ENCODE measurements at places on chromosomes 12 and 14. TPM values are rescaled to one million over a fixed set of nuclear protein-coding genes. Genes with fewer than 3 reads are reported as not detected.

DNA sequence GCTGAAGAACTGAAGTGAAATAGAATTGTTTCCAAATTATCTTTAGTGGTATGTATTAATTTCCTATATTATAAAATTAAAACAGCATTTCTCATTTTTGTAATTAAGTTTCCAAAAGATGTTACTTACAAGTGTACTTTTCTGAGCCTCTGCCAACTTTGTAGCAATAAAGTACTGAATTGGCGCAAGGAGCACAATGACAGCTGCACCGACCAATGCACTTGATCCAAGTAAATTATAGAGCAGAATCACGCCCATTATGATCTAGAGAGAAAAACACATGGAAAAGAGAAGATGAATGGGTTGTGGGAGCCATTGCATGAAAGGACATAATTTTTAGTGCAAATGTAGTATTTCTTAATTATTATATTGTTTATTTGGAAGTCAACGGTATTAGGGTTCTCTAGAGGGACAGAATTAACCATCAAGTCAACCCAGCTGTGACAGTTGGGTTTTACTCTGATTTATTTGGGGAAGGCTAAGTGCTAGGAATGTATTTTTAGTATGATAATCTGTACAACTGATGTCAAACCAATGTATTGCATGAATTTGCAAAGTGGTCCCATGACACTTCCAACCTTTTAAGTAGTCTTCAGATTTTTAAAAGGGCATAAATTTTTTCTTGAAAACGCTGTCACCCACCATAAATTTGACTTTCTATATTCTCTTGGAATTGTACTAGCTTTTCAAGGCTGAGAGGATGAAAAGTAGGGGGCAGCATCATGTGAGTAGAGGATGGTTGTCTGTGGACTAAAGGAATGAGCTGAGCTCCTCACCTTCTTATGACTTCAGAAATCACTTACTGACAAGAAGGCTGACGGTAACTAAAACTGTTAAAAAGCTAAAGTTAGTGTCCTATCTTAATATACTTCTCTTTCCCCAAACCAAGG is 33.0 kb downstream of the ABCC9 start:
- DNase-seq = no peak

GRCh38 chr14:62819931-62820330 is 225.3 kb downstream of the KCNH5 start:
- no peak for DNase-seq

GRCh38 chr12:91140026-91140931 is 29.0 kb upstream of the LUM start:
- no peak for DNase-seq

- no peak for DNase-seq
Measured at GRCh38 chr14:56555921-56556570, 23.6 kb upstream of the TMEM260 start.

GRCh38 chr12:26678697-26679660 is 154.0 kb downstream of the ITPR2 start:
- no peak for DNase-seq

DNA sequence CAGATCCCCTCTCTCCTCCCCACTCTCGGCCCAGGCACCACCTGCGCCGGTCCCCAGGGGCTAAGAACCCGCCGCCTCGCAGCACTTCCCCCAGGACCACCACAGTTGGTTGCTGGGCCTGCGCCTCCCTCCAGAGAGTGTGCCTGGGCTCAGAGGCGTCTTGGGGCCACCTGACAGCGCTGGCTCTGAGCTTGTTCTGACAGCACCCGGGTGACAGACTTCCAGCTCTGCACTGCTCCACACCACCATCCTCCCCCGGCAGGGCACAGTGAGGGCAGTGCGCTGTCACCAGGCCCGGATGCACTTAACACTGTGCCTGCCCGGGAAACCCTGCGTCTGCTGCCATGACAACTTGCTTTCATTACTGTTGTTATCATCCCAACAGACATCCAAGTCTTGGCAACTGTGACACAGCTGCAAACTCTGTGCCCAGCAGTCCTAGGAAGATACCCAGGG is 6.6 kb downstream of the BRF1 start:
- no peak for DNase-seq

DNA sequence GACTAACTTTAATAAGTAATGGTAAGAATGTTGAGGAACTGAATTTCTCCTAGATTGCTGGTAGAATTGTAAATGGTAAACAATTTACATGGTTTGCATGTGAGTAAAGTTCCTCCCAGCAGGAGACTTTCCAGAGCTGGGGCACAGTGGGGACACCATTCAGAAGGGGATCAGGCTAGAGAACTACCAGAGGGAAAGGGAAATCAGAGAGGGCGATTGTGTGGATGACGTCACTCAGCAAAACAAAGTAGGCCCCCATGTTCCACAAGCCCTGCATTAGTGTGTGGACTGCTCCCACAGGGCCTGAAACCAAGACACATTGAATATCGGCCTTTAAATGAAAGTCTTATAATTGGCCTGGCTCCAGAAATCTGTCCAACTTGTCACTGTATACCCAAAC is 9.5 kb downstream of the RNASE11 start:
- no peak for DNase-seq

- no peak for DNase-seq
Measured at GRCh38 chr12:88388566-88389540, 191.4 kb downstream of the KITLG start.

- no peak for DNase-seq
Measured at GRCh38 chr14:79298373-79298772, 912.9 kb downstream of the DIO2 start.

DNA sequence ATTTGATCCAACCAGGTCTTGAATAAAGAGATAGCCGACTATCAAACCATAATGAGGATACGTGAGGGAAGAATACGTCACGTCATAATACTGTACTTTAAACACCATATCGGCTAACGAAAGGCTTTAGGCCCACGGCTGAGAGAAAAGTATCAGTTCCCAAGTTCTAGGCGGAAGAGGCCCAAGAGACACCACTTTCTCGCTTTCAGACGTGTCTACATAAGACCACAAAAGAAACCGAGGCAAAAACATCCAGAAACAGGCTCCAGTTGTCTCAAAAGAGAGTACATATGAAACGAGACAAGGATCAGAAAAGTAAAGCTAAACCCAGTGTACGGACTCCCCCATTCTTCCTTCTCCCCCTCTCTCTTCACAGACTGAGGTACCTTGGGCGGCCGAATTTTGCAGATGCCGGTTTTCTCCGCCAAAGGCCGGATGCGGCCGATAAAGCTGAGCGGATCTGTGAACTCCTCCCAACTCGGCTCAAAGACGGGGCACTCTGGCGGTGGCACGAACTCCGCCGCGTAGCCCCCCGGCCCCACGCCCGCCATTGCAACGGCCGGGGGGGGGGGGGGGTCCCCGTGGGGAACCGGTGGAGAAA is 479 bp downstream of the KDM5A start:
- DNase-seq = no peak

GRCh38 chr12:117134059-117134458 is 34.8 kb upstream of the TESC start:
- no peak for DNase-seq

DNA sequence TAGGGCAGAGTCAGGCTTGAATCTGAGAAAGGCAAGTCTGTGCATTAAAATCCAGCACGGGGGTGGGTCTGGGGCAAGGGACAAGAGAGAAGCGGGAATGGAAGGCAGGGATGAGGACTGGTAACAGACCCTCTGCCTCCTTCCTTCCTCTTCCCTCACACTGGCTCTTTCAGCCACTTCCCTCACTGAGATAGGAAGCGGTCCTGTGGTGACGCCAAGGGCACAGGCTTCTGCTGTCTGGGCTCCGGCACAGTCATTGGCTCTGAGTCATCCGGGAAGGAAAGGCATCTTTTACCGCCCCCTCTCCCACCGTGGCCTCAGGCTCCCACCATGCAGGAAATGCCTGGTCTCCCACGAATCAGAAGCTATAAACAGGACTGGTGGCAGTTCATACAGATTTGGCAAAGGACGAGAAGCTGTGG is 70.2 kb downstream of the ETV6 start:
- DNase-seq = no peak

DNA sequence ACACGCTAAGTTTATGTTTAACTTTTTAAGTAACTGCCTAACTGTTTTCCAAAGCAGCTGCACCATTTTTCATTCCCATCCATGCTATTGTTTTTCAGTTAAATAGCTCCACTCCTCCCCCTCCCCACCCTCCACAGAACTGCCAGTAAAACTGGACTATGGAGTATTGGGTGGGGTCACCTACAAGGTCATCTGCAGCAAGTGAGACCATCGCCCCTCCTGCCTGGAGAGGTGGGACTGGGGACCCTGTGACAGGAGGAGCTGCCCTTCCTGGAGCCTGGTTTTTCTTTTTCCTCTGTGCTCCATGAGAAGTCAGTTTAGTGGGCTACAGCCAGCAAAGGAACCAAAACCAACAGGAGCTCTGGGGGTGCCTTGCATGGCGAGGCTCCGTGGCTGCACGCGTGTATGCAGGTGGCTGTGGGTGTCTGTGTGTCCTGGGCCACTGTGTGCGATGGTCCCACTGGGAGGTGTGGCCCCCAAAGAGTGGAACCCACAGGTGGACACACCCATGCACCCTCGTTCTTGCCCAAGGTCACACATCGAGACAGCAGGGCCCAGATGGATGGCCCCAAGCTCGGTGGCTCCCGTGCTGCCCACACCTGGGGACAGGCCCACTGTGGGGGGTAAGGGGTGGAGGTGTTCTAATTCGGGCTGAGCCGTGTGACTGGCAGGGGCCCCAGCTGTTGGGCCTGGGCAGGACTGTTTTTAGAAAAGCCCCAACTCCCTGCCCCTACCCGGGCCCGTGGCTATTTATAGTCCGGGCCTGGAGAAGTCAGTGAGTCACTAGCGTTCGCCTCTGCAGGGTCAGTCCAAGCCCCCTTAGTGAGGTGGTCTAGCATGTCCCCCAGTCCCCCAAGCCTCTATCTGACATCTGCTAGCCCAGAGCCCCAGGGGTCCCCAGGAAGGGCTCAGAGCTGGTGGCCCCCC is 2.3 kb upstream of the ADSS1 start:
- DNase-seq = no peak

DNA sequence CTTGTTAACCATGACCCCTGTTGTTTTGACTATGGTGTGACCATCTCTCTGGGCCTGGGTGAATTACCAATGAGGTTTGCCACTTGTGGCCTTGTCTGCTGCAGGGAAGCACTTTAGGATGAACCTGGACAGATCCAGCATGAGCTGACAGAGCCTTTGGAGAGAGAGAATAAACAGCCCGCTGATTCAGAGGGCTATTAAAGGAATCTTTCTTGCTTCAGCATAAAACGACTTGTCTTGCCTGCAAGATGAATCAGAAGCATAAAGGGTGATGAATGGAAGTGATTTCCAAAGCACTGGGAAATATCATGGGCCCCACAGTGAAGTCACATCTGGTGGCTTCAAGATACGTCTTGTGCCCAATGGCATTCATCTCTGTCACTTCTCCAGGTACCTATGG is 69.0 kb upstream of the WSCD2 start:
- DNase-seq = no peak

- DNase-seq = no peak
Measured at GRCh38 chr12:90076851-90077319, 368.2 kb upstream of the ATP2B1 start.

- no peak for DNase-seq
Measured at GRCh38 chr12:78376257-78376656, 488.3 kb upstream of the SYT1 start.

GRCh38 chr12:79373896-79374499 is 316.8 kb downstream of the PAWR start:
- DNase-seq = peak; percentile 18

DNA sequence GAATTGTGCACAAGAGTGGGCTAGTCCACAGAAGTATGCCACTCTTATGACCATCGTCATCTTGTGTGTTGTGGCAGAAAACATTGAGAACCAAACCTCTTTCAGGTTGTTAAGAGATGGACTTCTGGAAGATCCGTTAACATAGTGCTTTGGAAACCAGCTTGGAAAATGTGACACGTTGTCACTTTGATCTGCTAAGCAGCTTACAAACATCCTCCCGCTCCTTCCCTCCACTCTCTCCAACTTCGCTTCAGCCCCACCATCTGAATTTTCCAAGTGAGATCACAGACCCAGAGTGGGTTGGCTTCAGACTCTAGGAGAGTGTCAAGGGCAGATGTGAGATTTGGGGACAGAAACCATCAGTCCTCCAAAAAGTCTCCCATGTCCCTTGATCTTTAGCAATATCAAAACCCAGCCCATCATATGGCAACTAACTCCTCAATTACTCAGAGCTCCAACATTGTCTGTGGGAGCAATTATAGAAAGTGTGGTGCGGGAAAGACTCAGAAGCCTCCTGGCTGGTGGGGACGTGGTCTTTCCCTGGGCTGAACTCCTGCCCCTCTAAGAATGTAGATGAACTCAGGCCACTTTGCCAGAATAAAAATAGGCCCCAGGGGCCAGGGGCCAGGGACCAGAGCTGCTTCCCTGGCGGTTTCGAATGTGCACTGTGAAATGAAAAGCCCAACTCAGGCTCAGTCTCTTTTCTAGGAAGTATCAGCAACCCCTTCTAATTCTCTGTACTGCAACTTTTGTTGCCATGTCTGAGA is 129.5 kb downstream of the SLC38A6 start:
- no peak for DNase-seq

- no peak for DNase-seq
Measured at GRCh38 chr12:76595056-76595455, 35.5 kb upstream of the OSBPL8 start.

GRCh38 chr14:99679996-99680395 is 4.1 kb upstream of the CYP46A1 start:
- DNase-seq = no peak

GRCh38 chr12:25906651-25907340 is 51.7 kb upstream of the RASSF8 start:
- no peak for DNase-seq

- DNase-seq = no peak
Measured at GRCh38 chr14:76040704-76041103, 55.1 kb downstream of the IFT43 start.

DNA sequence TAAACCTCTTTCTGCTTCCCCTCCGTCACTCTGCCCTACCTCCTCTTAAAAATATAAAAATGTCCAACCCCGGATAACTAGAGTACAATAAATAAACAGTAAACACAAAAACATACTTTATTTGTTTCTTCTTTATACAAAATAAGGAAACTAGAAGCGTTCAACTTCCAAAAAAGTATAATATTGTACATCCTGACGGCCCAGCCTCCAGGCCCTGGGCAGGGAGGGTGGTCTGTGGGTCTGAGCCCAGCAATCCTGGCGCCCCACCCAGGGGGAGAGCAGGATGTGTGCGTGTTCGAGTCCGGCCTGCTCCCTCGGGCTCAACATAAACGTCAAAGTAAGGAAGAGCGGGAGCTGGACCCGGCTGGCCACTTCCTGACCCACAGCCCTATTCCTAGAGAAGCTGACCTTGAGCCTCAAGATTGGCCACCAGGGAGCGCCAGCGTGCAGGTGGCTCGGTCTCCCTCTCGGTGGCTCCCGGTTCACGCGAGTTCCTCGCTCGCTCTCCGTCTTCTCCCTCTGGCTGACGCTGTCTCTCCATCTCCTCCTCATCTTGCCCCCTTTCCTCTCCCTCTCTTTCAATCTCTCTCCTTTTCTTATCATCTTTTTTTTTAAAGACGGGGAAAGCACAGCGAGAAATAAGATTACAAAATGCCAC is 9.4 kb downstream of the LHX5 start:
- peak; percentile 83 for DNase-seq

Gene CFAP54
- total RNA-seq = 5.9 TPM

Gene IFNG-AS1
- not detected for total RNA-seq

Gene ALDH1L2
- total RNA-seq = 1.5 TPM

Gene WNT1
- not detected for total RNA-seq

Gene HOXC9
- total RNA-seq = not detected

Gene CIROP
- not detected for total RNA-seq

Gene REM2
- 11.3 TPM for total RNA-seq

Gene TPPP2
- total RNA-seq = not detected

Gene TAC3
- total RNA-seq = 5.3 TPM

Gene MYF5
- total RNA-seq = not detected

Gene ACSM4
- not detected for total RNA-seq

All from progenitor cell of endocrine pancreas (in vitro differentiated cells).